Epithelial cell of prostate (primary cell): ENCODE measurements at places on chromosomes 16 and 17.
A peak's percentile ranks its signal among the peaks of the same experiment; 100 is the strongest.

DNA sequence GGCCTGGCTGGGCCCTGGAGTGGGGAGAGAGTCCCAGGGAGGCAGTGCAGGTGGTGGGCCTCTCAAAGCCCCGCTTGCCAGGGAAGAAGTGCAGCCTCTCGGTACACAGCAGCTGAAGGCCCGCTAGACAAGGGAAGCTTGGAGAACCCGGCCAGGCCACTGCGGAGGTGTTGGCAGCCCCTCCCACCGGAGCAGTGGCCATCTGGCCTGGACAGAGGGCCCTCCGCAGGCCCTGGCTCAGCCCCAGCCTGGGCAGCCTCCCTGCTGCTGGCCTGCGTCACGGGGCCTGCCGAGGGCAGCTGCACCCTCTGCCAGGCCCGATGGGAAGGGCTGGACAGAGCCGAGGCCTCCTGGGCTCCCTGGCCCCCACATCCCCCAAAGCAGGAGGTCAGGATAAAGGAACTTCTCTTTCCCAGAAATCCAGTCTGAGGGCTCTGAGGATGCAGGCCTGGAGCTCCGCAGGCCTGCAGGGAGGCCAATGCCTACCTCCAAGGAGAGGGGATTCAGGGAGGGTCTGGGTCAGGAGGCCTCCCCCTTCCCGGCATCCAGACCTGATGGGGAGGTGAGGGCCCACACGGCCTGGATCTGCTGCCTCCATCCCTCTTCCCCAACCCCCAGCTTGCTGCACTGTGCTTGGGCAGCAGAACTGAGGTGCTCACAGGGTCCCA lies 4.3 kb downstream of the SPPL2C start:
- no peak for DNase-seq

DNA sequence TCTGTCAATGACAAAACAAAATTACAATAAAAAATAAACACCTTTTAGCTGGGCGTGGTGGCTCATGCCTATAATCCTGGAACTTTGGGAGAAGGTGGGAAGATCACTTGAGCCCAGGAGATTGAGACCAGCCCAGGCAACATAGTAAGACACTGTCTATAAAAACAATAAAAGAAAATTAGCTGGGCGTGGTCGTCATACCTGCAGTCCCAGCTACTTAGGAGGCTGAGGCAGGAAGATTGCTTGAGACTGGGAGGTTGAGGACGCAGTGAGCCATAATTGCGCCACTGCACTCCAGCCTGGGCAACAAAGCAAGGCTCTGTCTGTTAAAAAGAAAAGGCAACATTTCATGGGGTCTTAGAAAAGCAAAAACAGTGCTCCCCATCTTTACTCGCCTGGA lies 32.7 kb downstream of the EMP2 start:
- DNase-seq: no peak

DNA sequence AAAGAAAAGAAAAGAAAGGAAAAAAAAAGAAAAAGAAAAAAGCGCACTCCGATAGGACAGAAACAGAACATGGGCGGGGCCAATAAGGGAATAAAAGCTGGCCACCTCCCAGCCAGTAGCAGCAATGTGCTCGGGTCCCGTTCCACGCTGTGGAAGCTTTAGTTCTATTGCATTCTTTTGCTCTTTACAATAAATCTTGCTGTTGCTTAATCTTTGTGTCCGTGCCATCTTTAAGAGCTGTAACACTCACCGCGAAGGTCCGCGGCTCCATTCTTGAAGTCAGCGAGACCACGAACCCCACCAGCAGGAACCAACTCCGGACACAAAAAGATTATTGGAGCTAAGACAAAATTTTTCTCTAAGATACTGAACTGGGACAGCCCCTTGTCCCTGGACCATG lies 3.1 kb upstream of the ARL5C start:
- DNase-seq: no peak

DNA sequence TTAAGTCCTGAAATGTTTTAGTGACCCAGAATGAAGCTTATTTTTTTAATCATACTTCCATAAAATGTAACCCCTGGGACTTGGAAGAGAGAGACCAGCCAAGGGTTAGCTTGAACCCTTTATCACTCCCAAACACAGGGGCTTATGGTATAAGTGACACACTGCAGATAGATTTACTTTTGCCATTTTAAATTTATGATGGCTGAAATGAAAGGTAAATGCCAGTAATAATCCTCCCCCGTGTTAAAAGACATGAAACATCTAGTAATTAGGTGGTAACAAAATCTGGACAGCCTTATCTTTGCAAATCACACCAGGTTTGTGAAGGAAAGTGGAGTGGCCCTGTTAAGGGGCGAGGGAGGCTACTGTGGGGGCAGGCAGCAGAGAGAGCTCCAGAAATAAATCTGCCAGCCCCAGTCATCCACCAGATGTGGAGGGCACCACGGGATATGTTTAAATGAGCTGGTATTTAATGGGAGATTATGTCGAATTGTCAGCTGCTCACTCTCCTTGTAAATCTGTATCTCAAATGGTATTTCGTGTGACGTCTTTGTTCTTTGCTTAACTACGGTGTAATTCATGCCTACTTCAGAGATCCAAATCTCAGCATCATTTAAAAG lies 326.5 kb downstream of the WWOX start:
- DNase-seq: no peak

DNA sequence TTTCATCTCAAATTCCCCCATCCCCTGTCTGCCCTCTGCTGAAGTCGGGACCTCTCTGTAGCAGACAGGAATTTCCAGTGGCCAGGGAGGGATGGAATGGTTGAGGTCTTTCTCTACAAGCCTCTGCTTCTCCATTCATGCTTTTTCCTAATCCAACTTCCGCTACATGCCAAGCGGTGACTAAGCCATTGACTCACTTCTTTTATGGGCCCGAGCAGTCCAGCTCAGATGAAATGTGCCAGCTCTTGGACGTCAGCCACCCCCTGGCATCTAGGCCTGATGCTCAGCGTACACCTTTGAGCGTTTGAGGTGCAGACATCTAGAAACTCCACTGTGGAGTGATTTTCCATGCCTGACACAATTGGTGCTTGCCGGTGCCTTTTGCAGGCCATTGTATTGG lies 40.7 kb upstream of the GPR139 start:
- peak; percentile 58 for DNase-seq

DNA sequence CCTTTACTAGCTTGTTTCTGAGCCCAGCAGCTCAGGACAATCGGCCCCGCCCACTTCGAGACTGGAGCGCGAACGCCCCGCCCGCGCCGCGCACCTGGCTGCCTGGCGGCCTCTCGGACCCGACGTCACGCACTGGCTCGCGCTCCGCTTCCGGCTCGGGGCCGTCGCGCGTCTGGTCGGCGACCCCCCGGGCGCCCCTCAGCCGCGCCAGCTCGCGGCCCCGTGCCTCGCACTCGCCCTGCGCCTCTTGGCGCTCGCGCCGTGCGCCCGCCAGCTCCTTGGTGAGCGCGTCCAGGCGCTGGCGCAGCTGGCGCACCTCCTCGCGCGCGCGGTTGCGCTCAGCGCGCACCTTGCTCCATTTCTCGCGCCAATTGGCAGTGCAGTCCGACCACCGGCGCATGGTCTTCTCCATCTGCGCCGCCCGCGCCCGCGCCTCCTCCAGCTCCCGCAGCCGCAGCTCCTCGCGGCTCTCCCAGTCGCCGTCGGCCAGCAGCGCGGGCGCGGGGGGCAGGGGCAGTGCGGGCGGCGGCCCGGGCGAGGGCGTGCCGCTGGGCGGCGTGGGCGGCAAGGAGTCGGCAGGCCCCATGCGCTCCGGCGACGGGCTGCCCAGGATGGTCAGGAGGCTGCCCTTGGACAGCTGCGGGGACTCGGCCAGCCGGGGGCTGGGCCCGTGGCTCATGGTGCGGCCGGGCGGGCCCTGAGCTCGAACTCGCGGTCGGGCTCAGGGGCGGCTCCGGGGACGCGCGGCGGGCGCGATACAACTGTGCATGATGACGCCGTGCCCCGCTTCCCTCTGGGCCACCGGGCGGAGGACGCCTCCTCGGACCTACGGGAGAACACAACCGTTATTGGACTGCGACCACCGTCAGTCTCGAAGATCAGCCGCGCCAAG lies 7.6 kb downstream of the CCDC102A start:
- DNase-seq: no peak

GRCh38 chr17:57420734-57421717 lies 164.7 kb downstream of the MSI2 start:
- no peak for DNase-seq

GRCh38 chr17:63700528-63701455 lies 867 bp upstream of the LIMD2 start:
- DNase-seq: no peak

DNA sequence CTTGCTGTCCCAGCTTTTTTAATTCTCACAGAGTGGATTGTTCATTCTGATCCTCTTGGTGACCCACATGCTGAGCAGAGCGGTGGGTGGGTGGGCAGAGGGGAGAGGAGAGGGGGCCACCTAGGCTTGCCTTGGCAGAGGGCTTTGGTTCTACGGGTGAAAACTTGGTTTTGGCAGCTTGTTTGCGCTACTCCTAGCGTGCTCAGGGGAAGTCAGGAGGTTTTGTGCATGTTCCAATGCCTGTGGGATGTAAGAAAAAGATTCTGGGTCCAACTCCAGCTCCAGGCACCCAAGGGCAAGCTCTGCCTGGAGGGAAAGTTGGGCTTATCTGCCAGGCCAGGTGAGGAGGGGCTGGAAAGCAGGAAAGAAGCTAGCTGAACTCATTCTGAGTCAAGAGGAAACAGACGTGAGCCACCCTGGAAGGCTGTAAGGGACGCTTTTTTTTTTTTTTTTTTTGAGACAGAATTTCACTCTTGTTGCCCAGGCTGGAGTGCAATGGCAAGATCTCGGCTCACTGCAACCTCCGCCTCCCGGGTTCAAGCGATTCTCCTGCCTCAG lies 169.1 kb downstream of the WSCD1 start:
- no peak for DNase-seq

- DNase-seq: no peak
These were observed 33.3 kb upstream of the USP43 start for GRCh38 chr17:9612006-9612405.
